Stimulated activated CD8-positive, alpha-beta memory T cell treated with anti-CD3 and anti-CD28 coated beads, Interleukin-4, amount 100 ng/mL, for 4 hours (primary cell): ENCODE measurements at places on chromosomes 7 and 10.

GRCh38 chr10:22690614-22691431 lies 23.6 kb downstream of the PIP4K2A start:
- no peak for DNase-seq

DNA sequence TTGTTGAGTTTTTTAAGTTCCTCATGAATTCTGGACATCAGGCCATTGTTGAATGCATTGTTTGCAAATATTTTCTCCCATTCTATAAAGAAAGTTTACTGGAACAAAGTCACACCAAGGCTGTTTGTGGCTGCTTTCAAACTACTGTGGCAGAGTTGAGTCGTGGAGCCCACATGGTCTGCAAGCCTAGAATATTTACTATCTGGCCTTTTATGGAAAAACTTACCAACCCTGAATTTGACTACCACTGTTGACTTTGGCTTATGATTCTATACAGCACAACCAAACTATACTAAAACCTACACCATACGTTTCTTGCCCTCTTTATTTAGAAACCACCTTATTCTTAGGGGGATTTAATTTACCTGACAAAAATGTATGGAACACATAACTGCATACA lies 239.1 kb downstream of the KCNMA1 start:
- DNase-seq: no peak

- DNase-seq: no peak
These were observed 6.3 kb upstream of the KCNMA1 start for GRCh38 chr10:77643795-77644468.

DNA sequence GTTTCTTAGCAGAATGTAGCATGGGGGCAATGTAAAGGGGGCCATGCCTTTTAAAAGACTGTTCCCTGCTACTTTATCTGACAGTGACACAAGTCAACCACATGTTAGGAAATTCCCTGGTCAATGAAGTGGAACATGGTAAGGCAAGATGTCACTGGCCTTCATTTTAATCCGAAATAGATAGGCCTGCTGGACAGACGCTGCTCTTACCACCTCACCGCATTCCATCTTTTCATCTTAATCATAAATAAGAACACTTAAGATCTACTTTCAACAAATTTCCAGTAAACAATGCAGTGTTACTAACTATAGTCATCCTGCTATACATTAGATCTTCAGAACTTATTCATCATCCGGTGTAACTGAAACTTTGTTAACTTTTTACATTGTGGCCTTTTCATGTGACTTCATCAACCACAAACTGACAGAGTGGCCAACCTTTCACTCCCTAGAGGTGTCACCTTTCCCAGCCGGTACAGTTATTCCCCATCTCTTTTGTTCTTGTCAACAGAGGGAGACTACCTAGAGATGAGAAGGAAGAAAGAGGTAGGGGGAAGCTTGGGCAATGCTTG lies 15.6 kb downstream of the ASB4 start:
- DNase-seq: no peak

- no peak for DNase-seq
These were observed 74.7 kb downstream of the DNAH11 start for GRCh38 chr7:21617513-21617912.

- no peak for DNase-seq
These were observed 6.4 kb downstream of the CYP3A7 start for GRCh38 chr7:99728615-99729014.

GRCh38 chr7:130719541-130719940 lies 14.5 kb downstream of the KLF14 start:
- no peak for DNase-seq

DNA sequence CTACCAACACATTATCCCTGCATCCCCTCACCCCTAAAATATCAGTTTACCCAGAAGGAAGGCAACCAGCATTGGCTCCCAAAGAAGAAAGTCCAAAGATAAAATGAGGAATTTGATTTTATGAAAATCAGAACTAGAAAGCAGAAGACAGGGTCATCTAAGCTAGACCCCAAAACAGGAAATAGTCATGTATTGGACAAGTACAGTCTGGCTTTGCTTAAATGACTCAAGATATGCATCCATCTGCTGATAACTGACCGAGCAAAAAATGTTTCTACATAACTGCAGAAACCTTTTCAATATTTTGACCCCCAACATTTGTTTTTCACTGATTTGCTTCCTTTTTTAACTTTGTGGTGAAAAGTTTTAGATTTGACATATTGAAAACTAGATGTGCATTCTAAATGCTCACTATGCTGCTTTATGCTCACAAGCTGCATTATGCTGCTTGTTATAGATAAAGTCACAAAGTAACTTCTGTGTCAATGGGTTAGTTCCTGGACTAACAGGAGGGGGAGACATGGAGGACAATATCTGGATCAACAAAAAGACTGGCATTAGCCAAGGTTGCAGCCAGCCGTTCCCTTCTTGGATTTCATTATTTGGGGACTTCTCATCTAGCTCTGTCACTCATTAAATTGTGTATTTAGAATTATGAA lies 227.0 kb downstream of the INHBA start:
- DNase-seq: no peak

GRCh38 chr7:7761340-7761973 lies 43.0 kb upstream of the RPA3 start:
- DNase-seq: no peak

DNA sequence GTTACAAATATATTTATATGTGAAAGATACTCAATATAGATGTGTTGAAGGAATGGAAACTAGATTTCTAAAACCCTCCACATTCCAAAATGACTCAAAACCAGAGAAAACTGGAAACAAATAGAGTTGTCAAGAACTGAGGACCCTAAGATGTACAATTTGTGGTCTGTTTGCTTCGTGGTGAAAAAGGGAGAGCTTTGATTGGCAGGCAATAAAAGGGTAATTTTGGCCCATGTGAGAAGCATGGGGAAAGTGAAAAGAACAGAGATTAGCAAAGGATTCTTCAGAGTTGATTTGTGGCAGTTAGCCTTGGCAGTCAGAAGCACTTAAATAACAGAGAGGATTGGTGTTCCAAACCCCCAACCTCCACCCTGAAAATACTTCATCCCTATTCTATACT lies 37.1 kb upstream of the DKK1 start:
- DNase-seq: no peak

- DNase-seq: no peak
These were observed 223.3 kb upstream of the GPR26 start for GRCh38 chr10:123442901-123443300.

DNA sequence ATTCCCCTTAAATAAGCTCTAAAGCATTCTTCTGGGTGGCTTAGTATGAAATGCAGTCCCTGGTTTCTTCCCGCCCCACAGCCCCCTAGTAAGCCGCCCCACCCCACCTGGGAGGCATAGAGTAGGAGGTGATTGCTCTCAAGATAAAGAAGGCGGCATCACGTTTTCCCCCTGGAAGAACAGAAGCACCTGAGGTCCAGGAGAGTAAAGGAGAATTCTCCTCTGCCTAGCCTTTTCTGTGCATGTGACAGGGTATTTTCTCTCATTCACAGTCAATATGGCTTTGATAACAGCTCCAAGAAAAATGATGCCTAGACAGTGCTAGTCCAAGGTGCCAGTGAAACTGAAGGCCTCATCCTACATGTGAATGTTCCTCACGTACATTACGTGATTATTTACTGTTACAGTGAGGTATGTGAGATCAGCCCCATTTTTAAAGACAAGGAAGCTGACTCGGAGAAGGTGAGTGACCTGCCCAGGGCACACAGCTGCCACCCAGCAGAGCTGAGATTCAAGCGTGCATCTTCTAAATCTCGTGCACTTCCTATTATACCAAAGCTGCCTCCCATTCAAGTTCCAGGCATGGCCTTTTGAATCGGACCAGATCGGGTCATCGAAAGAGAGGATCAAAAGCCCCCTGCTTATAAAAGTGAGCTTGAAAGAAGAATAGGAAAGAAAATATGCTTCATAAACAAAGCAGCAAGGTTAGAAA lies 59.4 kb downstream of the FAM171A1 start:
- no peak for DNase-seq

DNA sequence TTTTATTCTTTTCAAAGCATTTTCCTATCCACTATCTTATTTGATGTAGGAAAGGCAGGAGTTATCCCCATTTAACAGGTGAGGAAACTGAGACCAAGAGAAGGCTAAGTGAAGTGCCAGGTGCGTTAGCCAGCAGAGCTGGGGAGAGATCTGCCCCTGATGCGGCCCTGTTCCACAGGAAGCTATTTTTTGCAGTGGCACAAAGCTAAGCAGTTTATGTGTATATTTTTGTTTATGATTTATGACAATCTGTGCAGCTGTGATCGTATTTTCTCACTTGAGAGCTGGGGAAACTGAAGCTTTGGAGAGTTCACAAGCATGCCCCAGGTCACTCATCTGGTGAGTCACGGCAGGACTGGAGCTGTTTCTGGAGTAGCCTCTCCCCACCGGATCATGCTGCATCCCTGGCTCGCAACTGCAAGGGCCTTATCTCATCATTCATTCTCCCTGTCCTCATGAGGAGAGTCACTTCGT lies 38.8 kb downstream of the SLC29A3 start:
- no peak for DNase-seq

DNA sequence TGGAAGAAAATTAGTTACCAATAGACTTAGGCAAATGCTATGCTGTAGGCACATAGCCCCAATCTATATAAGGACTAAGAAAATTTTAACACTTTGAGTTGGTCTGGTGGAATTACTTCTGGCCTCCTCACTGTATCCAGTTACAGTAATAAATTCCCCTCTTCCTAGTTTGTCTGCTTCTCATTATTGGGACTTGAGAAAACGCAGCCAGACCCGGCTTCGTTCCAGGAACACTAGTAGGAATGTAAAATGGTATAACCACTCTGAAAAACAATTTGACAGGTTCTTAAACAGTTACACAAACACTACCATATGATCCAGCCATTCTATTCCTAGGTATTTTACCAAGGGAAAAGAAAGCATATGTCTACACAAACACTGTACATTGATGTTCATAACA lies 150.2 kb downstream of the VPS50 start:
- DNase-seq: no peak

GRCh38 chr10:98919899-98920298 lies 315.8 kb downstream of the HPSE2 start:
- DNase-seq: no peak

DNA sequence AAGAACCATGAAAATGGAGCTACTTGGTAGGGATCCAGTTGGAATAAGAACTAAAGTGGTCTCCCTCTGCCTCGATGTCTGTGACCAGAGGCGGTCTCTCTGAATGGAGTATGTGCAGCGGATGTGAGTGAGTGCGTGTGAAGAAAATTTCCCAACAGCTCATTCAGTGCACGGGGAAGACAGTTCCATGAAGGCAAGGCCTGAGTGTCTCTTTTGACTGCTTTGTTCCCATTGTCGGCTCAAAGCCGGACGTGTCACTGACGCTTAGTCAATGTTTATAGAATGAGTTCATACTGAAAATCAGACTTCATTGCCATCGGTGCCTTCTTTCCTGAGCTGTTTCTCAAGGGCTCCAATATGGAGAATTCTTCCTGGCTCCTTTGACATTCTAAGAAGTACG lies 55.3 kb upstream of the GRB10 start:
- no peak for DNase-seq

- DNase-seq: no peak
These were observed 270.8 kb downstream of the ELFN1 start for GRCh38 chr7:1940863-1941262.

- DNase-seq: no peak
These were observed 26.6 kb upstream of the KAT6B start for GRCh38 chr10:74799721-74800221.

GRCh38 chr7:111364413-111364812 lies 197.9 kb downstream of the IMMP2L start:
- DNase-seq: no peak

GRCh38 chr7:143519411-143520131 lies 41.9 kb downstream of the TAS2R41 start:
- DNase-seq: no peak

DNA sequence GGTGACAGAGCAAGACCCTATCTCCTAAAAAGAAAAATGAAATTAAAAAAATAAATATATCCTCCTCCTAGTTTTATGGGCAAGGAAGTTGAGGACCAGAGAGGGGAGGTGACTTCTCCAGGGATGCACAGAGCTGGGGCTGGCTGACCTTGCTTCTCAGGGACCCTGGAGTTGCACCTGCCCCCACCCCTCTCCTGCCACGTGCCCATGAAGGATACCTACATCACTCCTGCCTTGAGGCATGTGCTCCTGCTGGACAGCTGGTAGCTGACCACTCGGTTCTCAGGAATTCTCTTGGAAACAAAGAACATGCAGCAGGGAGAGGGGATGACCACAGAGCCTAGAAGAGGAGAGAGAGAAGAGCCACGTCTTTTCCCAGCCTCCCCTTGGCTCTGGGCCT lies 522 bp downstream of the CCL24 start:
- no peak for DNase-seq

DNA sequence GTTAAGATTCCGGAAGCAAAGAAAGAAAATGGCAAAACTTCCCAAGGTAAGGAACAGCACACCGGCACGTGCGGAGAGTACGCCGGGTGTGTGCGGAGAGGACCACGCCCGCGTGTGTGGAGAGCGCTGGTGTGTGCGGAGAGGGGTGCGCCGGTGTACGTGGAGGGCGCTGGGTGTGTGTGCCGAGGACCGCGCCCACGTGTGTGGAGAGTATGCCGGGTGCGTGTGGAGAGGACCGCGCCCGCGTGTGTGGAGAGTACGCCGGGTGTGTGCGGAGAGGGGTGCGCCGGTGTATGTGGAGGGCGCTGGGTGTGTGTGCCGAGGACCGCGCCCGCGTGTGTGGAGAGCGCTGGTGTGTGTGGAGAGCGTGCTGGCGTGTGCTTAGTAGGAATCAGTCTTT lies 48.6 kb upstream of the DPYSL4 start:
- DNase-seq: no peak

- no peak for DNase-seq
These were observed 25.3 kb upstream of the NEBL start for GRCh38 chr10:20922451-20922850.

- no peak for DNase-seq
These were observed at the start of gene EN2 for GRCh38 chr7:155458111-155458877. Gene EN2, plus strand, starts transcription at chr7:155458129. Its CDS starts 249 bp downstream, at chr7:155458378.

DNA sequence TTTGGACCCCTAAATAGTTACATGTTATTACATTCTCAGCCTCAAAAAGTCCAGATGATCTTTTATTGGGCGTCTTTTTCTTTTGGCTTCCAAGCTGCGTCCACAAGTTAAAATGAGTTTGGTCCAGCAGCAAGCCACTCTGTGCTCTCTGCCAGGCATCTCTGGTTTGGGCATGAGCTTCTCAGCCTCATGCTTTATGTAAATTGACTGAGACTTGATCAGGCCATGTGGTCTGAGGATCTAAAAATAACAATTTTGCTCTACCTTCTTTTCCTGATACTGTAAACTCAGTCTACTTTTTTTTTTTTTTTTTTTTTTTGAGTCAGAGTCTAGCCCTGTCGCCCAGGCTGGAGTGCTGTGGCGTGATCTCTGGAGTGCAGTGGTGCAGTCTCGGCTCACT lies 15.6 kb downstream of the GAD2 start:
- DNase-seq: no peak

GRCh38 chr10:111650088-111650487 lies 533.5 kb downstream of the GPAM start:
- DNase-seq: no peak

DNA sequence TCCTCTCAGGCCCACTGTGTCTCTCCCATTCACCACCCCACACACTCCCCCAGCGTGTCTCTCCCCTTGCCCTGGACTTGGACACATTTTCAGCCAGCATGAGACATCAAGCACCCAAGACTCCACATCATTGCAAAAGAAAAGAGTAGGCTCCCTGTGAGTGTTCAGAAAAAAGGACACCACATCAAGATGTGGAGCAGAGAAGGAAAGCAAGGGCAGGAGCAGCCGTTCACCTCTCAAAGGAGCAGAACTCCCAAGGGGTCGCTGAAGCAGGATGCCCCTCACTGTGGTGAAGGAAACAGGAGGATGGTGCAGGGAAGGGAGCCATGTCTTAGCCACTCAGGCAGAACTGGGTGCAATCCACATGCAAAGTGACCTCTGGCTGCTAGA lies 89.9 kb upstream of the MACROH2A2 start:
- no peak for DNase-seq

GRCh38 chr7:28973591-28973990 lies 15.5 kb upstream of the TRIL start:
- no peak for DNase-seq
